ENCODE measurements at places on chromosomes 3 and 15.

GRCh38 chr15:92059036-92059970 lies 205.8 kb downstream of the SLCO3A1 start:
- DNase-seq = no peak

- no peak for DNase-seq
Measured at GRCh38 chr3:60277361-60277800, 973.9 kb downstream of the FHIT start.

GRCh38 chr3:122258757-122259371 lies 66.2 kb upstream of the CSTA start:
- peak; percentile 18 for DNase-seq

- DNase-seq = no peak
Measured at GRCh38 chr3:112143251-112143650, 10.2 kb upstream of the GCSAM start.

GRCh38 chr3:76547674-76548073 lies 492.2 kb upstream of the ROBO2 start:
- DNase-seq = no peak

- peak; percentile 26 for DNase-seq
Measured at GRCh38 chr15:55846116-55846707, 103.3 kb upstream of the PRTG start.

GRCh38 chr3:177201700-177202397 lies 4.6 kb upstream of the TBL1XR1 start:
- DNase-seq = peak; percentile 41

- no peak for DNase-seq
Measured at GRCh38 chr3:23607184-23607847, 198.4 kb upstream of the UBE2E1 start.

- DNase-seq = no peak
Measured at GRCh38 chr3:71463617-71464016, 119.9 kb downstream of the FOXP1 start.

- DNase-seq = no peak
Measured at GRCh38 chr15:23484870-23485269, 37.8 kb upstream of the GOLGA6L2 start.

DNA sequence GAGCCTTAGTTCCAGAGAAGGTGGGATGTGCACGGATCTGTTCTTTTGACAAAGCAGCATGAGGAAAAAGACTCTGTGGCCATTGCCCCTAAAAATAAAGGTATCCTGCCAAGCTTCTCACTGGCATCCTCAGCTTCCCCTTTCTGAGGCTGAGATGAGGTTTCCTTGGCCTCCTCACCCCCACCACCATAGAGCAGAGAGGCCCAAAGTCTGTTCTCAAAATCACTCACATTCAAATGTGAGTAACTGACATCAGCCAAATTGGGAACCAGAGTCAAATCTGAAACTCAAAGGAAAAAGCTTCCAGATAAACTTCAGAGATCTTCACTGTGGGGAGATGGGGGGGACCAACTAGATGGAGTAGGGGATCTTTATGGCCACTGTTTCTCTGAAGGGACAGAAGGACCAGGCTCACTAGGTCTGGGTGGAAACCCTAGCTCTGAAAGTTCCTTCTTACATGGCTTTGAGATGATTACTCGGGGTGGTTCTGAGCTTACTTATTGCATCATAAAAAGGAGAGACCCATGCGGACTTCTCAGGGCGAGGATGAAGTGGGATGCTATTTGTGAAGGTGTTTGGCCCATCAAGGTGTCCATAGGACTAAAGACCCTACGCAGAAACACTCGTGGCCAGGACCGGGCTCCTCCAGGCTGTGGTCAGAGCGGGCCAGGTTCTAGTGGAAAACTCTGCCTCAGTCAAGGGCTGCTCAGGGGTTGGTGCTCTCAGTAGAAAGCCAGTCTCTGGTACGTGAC lies 61.5 kb upstream of the MEF2A start:
- no peak for DNase-seq

DNA sequence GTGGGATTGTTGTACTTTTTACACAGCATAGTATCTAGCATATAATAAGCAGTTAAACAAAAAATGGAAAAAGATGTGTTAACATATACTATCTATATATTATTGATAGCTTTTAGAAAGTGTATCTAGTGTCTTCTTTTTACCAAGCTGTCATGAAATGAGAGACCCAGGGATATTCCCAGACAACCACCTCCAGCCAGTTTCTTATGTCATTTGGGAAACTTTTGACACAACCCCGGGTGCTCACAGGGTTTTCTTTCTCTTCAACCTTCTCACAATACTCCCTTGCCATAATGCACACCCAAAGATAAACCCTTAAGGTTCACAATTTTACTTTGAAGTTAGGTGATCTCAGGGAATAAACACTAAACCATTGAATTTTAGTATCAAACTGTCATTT lies 4.8 kb upstream of the PLA1A start:
- no peak for DNase-seq

DNA sequence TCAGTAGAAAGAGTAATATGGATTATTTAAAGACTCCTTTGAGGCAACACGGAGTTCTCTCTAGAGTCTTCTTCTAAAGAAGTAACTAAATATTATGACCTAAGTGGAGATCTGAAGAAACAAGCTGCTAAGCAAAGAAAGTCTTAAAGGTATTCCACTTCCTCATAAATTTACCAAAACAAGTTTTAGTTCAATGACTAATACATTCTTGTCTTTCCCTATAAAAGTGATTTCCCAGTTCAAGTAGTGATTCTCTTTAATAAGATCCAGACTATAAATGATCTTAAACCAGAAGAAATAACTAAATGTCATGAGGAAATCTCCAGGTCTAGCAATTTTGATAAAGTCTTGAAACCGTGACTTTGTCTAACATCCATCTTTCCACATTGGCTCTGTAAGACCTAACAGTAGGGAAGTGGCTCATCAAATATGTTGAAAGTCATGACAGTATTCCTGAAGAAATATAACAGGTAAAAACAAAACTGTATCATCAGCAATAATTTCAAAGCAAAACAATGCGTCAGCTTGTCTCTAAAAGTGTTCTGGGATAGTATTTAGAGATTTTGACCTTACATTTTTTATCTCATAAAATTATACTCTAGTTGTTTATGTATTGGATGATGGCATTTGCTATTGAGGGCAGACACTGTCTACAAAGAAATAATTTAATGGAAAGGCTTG lies 51.8 kb upstream of the NEDD4 start:
- DNase-seq = no peak

- no peak for DNase-seq
Measured at GRCh38 chr15:66802025-66803001, 100.3 kb downstream of the SMAD6 start.

DNA sequence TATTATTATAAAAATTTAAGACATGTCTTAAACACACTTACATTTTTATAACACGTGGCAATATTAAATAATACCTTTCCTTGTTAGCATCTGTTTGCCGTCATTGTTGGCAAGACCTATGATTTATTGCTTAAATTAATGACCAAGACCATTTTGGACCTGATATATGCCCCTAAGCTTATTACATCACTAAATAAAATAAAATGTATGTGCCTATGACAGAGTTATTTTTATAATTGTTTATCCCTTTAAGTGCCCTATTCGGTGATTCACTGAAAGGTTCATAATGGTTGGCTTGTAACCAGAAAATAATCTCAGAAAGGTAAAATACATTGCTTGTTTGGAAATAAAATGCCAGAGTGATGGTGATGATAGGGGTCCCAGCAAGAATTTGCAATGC lies 17.5 kb downstream of the CDIN1 start:
- DNase-seq = no peak

GRCh38 chr15:69451951-69452691 lies 497 bp upstream of the RPLP1 start:
- no peak for DNase-seq

- no peak for DNase-seq
Measured at GRCh38 chr3:27907929-27908328, 185.8 kb upstream of the EOMES start.

DNA sequence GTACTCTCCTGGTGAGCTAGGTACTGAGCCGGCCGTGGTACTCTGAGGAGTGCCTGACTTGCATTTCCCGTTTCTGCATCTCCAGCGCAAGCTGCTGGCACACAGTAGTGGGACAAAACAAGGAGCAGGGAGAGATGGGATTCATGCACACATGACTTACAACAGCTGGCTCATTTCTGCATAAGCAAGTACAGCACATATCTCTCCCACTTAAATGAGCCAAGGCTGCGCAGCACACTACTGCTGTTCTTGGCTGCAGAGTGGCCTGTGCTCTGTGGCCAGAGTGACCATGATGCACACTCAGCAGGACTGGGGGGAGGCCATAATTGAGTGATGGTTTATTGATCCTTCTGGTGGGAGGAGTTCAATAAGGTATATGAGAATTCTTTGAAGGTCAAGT lies 59.2 kb upstream of the ABHD17C start:
- no peak for DNase-seq
